ENCODE measurements at places on chromosomes 5 and 9.

DNA sequence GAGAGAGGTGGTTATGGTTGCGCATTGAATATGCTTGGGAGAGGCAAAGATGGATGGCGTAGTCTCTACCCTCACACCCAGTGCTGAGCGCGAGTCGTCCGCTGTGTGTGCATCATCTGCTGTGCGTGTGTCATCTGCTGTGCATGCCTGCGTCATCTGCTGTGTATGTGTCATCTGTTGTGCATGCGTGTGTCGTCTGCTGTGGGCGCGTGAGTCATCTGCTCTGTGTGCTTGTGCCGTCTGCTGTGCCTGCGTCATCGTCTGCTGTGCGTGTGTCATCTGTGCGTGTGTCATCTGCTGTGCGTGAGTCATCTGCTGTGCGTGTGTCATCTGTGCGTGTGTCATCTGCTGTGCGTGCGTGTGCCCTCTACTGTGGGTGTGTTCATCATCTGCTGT is 68.0 kb upstream of the IRX4 start:
- DNase-seq = no peak

DNA sequence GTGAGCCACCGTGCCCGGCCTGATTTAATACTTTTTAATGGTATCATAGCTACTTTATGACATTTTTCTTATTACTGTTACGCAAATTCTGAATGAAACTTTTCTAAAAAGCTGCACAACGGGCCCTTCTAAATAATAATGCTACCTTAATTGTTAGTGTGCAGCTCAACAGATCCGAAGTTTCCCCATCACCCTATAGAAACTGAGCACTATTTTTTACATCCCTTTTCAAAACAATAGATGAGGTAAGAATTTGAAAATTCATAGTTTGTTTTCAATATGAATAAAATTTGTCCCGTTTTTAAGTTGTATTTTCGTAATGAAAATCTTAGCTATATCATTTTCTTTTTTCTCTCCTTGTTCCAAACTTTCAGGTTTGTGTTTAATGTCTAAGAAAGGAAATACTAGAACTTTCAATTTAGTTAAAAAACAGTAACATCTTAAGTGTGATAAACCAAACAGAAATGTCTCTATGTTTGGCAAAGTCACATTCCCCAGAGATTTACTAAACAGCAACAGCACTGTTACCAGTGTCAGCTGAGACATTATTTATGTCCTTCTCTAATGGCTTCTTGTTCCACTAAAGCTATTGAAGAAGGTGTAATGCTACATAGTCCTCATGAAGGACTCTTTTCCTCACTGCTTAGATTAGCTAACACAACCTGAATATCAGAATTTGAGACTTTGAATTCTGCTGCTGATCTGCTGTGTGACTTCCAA is 22.9 kb downstream of the KIF2A start:
- no peak for DNase-seq

DNA sequence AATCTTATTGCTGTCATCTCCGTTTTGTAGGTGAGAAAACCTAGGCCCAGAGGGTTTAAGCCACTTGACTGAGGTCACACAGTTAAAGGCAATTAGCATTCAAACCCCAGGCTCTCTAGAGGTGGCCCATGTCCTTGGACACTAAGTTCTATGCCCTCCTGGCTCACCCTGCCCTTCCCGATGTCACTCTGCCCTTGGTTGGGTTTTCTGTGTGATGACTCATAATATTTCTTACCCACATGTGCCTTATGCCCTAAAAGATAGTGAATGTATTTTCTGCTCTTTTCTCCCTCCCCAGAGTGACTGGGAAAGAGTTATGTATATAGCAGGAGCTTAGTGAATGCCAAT is 174.5 kb upstream of the PITX1 start:
- DNase-seq = no peak

DNA sequence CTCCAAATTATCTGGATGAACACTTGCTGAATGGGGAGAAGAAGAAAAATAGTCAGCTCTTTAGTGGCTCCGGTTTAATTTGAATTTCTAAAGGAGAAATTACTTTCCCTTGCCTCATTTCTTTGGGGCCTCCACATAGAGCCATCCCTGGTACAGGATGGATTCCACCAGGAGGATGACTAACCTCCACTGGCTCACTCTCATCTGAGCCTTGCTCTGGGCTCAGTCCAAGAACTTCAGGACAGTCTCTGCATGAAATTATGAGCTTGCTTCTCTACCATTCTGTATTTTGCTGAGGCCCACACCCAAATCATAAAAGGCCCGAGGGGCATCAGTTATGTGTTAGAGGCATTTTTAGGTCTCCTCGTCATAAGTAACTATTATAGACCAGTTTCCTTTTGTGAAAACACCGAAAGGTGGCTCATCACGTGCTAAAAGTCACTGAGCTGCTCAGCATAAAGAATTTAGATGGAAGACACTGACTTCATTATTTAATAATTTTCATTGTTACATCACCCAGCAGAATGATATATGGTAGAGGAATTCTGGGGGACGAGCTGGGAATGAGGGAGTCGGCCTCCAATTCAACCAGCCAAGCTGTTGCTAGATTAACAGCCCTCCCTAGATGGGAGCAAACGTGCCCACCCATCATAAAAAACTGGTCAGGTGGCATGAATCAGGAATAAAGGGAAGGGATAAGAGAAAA is 222.1 kb downstream of the TARS1 start:
- DNase-seq = no peak

DNA sequence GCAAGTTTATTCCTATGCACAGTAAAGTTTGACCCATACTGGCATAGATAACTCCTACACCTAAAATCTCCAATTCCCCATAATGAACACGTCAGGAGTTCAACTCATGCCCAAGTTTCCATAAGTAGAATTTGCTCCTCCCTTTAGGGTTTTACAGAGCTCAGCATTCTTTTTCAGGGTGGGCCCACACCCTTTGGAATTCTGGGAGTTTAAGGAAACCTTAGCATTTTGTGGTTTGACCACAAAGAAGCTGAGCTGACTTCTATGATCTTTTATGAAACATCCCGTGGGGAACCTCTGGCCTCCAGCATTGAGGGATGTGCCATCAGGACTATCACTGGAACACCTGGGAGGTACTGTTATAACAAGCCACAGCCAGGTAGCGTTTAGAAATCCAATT is 220.6 kb upstream of the MAP3K1 start:
- no peak for DNase-seq

DNA sequence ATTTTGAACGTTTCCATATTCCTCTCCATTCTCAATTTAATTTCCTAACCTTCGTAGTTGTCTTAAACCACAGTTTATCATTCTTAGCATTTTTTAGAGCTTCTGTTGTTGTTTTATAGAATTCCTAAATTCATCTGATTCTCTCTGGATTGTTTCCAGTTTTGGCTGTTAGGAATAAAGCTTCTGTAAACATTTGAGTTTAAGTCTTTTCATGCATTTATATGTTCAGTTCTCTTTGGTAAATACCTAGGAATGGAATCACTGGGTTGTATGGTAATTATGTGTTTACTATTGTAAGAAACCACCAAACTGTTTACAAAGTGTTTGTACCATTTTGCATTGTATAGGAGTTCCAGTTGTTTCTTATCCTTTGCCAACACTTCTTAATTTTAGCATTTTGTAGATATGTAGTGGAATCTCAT is 29.7 kb downstream of the GPR21 start:
- no peak for DNase-seq

DNA sequence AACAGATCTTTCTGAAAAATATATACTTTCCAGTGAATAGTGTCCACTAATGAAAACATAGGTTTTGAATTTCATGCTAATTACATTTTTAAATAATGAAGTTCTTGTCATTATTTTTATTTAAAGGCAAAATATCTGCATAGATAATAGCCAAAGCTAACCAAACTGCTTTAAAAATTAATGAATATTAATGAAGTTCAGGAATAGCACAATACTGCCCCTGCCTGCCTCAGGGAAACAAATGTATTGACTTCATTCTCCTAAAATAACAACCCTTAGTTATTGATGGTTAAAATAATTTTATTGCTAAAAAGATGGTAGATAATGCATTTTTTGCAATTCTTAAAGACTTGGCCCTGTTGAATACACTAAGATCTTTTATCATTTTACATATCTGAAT is 103.6 kb upstream of the SSBP2 start:
- no peak for DNase-seq

DNA sequence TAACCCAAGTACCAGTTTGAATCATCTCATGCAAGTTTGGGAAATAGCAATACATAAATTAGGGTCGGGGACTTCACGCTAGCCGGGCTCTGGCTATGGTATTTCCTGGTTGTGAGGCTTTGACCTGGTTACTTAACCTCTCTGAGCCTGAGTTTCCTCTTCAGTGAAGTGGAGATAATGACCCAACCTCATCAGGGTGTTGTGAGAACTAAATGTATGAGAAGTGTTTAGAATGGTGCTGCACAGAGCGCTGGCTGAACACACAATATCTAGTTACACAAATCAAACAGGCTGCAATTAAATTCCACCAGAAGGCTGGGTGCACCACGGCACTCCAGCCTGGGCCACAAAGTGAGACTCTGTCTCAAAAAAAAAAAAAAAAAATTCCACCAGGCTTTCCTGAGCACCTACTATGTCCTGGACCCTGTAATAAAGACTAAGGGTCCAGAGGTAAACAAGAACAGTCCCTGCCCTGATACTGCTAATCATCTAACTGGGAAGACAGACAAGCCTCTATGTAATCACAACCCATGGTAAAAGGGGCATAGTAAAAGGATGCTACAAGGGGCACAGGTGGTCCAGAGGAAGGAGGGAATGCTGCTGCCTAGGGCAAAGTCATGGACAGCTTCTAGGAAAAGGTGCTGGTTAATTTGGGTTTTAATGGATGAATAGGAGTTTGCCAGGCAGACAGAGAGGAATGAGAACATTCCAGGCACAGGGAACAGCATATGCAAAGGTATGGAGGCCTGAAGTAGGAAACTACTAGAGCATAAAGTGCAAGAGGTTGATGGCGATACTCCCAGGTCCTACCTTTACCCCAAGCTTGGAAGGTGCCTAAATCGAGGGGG is 27.7 kb downstream of the DUSP1 start:
- no peak for DNase-seq

GRCh38 chr5:61389609-61390008 is 57.6 kb downstream of the ZSWIM6 start:
- no peak for DNase-seq

DNA sequence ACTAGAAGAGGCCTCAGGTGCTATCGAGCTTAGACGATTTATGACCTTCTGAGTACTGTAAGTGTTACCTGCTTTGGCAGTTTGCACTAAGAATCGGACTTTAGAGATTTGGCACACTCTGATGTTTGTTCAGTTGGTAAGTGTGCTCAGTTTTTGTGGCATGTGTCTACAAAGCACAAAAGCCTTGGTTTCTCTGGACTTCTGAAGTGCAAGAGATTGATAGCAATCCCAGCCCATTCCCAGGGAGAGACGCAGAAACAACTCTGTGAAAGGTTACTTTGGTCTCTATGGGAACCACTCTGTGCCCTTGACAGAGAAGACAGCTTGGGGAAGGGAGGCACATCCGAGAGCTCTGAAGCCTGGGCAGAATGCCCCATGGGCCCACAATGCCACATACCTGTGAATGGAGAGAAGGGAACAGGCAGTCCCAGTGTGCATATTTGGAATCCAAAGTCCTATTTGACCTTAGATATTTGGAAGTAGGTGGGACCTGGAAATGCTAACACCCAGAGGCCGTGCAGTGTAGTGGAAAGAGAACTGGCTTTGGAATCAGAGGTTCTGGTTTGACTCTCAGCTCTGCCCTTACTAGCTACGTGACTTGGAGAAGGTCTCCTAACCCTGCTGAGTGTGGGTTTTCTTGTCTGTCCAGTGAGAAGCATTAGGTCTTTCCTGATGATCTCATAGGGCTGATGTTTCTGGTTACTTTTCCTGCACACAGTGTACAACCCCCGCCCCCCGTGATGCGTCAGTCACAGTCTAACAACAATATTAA is 194.3 kb upstream of the VLDLR start:
- no peak for DNase-seq

- DNase-seq = no peak
Measured at GRCh38 chr9:7081065-7081600, 323.4 kb downstream of the KDM4C start.

DNA sequence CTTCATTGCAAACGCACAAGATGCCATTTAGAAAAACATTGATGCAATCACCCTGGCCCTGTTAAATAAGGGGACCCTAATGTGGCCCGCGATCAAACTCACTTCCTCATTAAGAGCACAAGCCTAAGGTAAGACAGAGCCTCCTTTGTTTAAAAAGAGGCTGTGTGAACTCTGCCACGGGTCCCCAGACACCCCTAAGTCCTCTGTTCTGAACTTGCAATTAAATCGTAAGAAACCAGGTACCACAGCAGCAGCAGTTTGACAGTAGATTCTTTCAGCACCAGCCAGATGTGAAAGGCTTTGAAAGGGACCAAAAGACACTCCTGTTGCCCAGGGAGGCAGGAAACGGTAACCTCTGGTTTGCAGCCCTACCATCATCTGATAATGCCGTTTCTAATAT is 346.3 kb downstream of the TMEM167A start:
- DNase-seq = no peak

GRCh38 chr5:88952344-88952743 is 69.4 kb upstream of the MEF2C start:
- no peak for DNase-seq

Data from CMK (cell line).